ENCODE measurements at places on chromosomes 12 and 14. TPM values are rescaled to one million over a fixed set of nuclear protein-coding genes. Genes with fewer than 3 reads are reported as not detected.

DNA sequence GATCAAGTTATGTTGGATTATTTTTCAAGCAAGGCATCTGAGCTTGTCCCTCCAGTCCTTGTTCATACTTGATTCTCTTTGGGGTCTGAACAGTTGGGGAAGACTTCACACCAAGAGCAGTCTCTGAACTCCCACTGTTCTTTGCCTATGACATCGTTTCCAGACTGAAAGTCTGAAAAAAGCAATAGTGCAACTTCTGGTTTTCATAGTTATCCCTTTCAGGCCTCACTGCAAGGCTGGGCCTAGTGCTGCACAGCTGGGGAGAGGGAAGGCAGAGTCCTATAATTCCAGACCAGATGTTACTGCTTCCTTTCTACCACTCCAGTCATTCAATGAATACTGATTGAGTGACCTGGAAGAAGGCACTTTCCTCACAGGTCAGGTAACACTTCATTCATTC lies 187.1 kb upstream of the CCND2 start:
- H3K27ac ChIP-seq: no peak overlapping the region
- H3K4me3 ChIP-seq: no peak overlapping the region
- H3K27me3 ChIP-seq: no peaks in the 10 kb centered on the region
- H3K4me1 ChIP-seq: no peaks in the 10 kb centered on the region
- H3K36me3 ChIP-seq: no peaks in the 10 kb centered on the region

The FERMT2 gene
- total RNA-seq: 92.5 TPM

The JAG2 gene
- total RNA-seq: 6.5 TPM

- no peaks in the 10 kb centered on the region for H3K27me3 ChIP-seq
- no peak for DNase-seq
- no peak overlapping the region for H3K4me3 ChIP-seq
- peaks cover 4% of the 10 kb centered on the region for H3K4me1 ChIP-seq
- H3K27ac ChIP-seq: no peak overlapping the region
These were observed 57.0 kb downstream of the SMUG1 start for GRCh38 chr12:54131641-54132280.

- no peaks in the 10 kb centered on the region for H3K27me3 ChIP-seq
- H3K27ac ChIP-seq: peak overlapping the region; percentile 54
- H3K4me1 ChIP-seq: peaks cover 1% of the 10 kb centered on the region
These were observed 960 bp upstream of the LRFN5 start for GRCh38 chr14:41605550-41606281.

GRCh38 chr12:27208414-27208750 lies 35.7 kb upstream of the STK38L start:
- no peak overlapping the region for H3K4me3 ChIP-seq
- H3K27me3 ChIP-seq: no peaks in the 10 kb centered on the region
- no peak overlapping the region for H3K27ac ChIP-seq
- no peaks in the 10 kb centered on the region for H3K36me3 ChIP-seq
- H3K4me1 ChIP-seq: no peaks in the 10 kb centered on the region
- no peak for DNase-seq

DNA sequence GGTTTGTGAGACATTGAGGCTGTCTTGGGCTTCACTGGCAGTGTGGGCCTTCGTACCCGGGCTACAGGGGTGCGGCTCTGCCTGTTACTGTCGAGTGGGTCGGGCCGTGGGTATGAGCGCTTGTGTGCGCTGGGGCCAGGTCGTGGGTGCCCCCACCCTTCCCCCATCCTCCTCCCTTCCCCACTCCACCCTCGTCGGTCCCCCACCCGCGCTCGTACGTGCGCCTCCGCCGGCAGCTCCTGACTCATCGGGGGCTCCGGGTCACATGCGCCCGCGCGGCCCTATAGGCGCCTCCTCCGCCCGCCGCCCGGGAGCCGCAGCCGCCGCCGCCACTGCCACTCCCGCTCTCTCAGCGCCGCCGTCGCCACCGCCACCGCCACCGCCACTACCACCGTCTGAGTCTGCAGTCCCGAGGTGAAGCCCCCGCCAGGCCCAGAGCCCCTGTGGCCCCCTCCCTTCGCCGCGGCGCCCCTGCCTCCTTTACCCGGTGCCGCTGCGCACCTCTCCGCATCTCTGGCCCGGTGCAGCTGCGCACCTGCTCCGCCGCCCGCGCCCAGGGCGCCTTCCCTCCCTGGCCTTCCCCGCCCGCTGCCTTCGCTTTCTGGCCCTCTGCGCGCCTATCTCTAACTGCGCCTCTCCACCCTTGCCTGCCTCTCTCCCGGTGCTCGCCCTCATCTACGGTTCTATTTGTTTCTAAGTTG lies at the start of gene ENO2:
Gene ENO2, plus strand, starts transcription at position 335 of the 701 bp plus-strand sequence. CDS start 1,253 bp downstream, outside the sequence.
- no peaks in the 10 kb centered on the region for H3K36me3 ChIP-seq
- peak; percentile 77 for DNase-seq
- H3K27me3 ChIP-seq: no peaks in the 10 kb centered on the region

The IFI27L1 gene
- 31.8 TPM for total RNA-seq

- H3K4me1 ChIP-seq: no peaks in the 10 kb centered on the region
- H3K27me3 ChIP-seq: no peaks in the 10 kb centered on the region
- H3K27ac ChIP-seq: no peak overlapping the region
- DNase-seq: peak; percentile 16
These were observed 32.0 kb downstream of the TSHR start for GRCh38 chr14:80987235-80988032.

GRCh38 chr14:99549684-99550083 lies 54.3 kb downstream of the CCDC85C start:
- DNase-seq: no peak
- no peak overlapping the region for H3K27ac ChIP-seq
- H3K36me3 ChIP-seq: no peaks in the 10 kb centered on the region
- H3K4me3 ChIP-seq: no peak overlapping the region

GRCh38 chr14:103031566-103031911 lies 25.8 kb downstream of the CDC42BPB start:
- H3K36me3 ChIP-seq: no peaks in the 10 kb centered on the region
- H3K27ac ChIP-seq: no peak overlapping the region
- no peak overlapping the region for H3K4me3 ChIP-seq
- no peaks in the 10 kb centered on the region for H3K27me3 ChIP-seq

GRCh38 chr14:105252552-105253328 lies 4.4 kb downstream of the BTBD6 start:
- H3K36me3 ChIP-seq: no peaks in the 10 kb centered on the region
- H3K27me3 ChIP-seq: no peaks in the 10 kb centered on the region
- peaks cover 4% of the 10 kb centered on the region for H3K4me1 ChIP-seq
- DNase-seq: no peak

DNA sequence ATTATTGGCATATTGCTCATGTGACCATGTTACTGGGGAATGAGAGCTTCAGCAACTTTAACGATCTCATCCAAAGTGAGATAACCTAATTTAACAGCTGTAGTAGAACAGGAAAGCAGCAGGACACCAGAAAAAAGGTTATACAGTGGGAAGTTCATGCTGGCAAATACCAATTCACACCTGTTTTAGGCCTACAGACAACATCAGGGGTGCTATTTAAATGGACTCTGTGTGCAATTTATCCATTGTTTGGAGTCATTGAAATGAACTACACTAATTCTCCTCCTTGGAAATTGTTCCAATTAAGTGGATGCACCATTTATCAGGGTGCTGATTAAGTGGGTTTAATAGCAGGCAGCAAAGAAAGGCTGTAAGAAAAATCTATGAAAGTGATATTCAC lies 424.4 kb upstream of the LMO3 start:
- no peak overlapping the region for H3K4me3 ChIP-seq
- H3K27me3 ChIP-seq: no peaks in the 10 kb centered on the region
- DNase-seq: no peak
- no peaks in the 10 kb centered on the region for H3K4me1 ChIP-seq
- H3K36me3 ChIP-seq: no peaks in the 10 kb centered on the region

- H3K36me3 ChIP-seq: no peaks in the 10 kb centered on the region
- H3K4me3 ChIP-seq: no peak overlapping the region
- DNase-seq: no peak
- H3K4me1 ChIP-seq: no peaks in the 10 kb centered on the region
- H3K27ac ChIP-seq: no peak overlapping the region
- H3K27me3 ChIP-seq: no peaks in the 10 kb centered on the region
These were observed 7.3 kb upstream of the BATF start for GRCh38 chr14:75514673-75515628.

DNA sequence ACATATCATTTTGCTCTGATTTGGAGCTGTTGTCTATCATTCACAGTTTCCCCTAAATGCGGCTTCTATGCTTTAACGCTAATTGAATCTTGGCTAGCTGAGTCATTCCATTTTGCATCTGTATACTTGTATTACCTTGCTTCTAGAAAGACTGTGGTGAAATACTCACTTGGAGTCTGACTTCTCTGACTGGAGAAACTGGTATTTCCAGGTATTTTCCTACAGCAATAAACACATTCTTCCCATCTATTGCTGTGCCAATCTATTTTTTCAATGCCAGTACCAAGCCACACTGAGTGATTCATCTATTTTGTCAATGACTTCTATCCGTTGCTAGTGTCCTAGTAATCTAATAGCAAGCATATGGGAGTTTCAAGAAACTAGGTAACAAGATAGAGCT lies 76.0 kb upstream of the ST8SIA1 start:
- no peak overlapping the region for H3K4me3 ChIP-seq
- no peak overlapping the region for H3K27ac ChIP-seq
- DNase-seq: no peak
- peaks cover 4% of the 10 kb centered on the region for H3K4me1 ChIP-seq
- no peaks in the 10 kb centered on the region for H3K27me3 ChIP-seq

- no peak overlapping the region for H3K27ac ChIP-seq
- H3K4me3 ChIP-seq: no peak overlapping the region
- H3K27me3 ChIP-seq: no peaks in the 10 kb centered on the region
- H3K4me1 ChIP-seq: peaks cover 2% of the 10 kb centered on the region
These were observed 10.7 kb downstream of the DHRS2 start for GRCh38 chr14:23646648-23647549.

DNA sequence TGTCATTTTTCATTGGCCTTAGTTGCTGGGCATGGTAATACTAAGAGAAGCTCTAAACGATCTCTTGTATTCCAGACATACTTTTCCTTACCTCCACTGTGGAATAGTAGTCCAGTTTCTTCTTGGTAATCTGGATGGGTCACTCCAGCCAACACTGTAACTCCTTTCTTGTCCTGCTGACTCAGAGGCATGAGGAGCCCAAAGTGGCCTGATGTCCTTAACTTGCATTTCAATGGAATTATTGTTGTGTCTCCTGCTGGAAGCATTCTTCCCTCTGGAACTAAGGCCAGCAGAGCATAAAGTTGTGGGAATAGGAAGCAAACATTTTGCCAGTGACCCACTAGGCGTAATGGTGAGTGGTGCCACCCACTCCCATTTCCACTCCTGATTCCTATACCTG lies 33.1 kb downstream of the DAAM1 start:
- no peaks in the 10 kb centered on the region for H3K27me3 ChIP-seq
- H3K4me1 ChIP-seq: peaks cover 16% of the 10 kb centered on the region
- H3K36me3 ChIP-seq: no peaks in the 10 kb centered on the region
- H3K4me3 ChIP-seq: no peak overlapping the region
- H3K27ac ChIP-seq: no peak overlapping the region
- DNase-seq: no peak

DNA sequence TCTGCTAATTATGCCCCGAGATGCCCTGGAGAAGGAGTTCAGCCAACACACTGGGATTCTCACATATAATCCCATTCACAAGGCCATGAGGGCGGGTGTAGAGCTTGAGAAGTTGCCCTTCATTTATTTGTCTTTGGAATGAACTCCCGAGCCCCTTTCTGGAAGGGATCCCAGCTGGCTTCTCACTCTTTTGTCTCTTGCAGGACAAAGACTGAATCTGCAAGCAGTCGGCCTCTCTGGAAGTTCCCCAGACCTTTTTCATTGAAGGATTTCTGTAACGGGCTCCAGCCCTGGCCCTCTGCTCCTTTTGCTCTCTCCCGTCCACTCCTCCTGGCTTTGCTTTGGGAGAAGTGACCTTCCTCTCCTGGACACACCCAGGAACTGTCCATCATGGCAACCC lies 163.3 kb upstream of the SFSWAP start:
- no peaks in the 10 kb centered on the region for H3K27me3 ChIP-seq
- no peak overlapping the region for H3K27ac ChIP-seq
- H3K36me3 ChIP-seq: no peaks in the 10 kb centered on the region
- no peak for DNase-seq
- no peaks in the 10 kb centered on the region for H3K4me1 ChIP-seq

GRCh38 chr12:19462406-19462805 lies 23.1 kb downstream of the AEBP2 start:
- no peaks in the 10 kb centered on the region for H3K36me3 ChIP-seq
- H3K4me1 ChIP-seq: peaks cover 3% of the 10 kb centered on the region
- no peak for DNase-seq
- H3K27ac ChIP-seq: no peak overlapping the region
- H3K4me3 ChIP-seq: no peak overlapping the region

DNA sequence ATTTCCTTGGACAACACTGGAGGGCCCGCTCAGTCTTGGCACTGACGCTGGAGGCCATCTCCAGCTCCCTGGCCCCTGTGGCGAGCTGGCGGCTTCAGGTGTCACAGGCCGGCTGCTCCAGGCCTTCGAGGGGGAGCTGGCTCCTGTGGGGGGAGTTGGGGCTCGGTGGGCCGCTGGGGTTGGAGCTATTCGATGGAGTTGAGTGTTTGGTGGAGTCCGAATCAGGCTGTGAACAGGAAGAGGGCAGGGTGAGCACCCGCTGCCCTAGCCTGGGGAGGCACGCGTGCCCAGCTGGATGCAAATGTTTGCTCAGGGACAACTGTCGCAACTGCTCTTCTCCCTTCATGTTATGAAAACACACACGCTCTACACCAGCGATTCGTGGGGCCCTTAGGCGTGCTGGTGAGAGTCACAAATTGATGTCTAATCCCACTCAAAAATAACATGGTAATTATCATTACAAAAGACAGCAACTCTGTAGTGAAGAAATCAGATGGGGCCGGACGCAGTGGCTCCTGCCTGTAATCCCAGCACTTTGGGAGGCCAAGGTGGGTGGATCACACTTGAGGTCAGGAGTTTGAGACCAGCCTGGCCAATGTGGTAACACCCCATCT lies 11.3 kb downstream of the AMN start:
- H3K4me1 ChIP-seq: peaks cover 11% of the 10 kb centered on the region
- no peaks in the 10 kb centered on the region for H3K36me3 ChIP-seq
- H3K27ac ChIP-seq: no peak overlapping the region
- DNase-seq: peak; percentile 26
- no peaks in the 10 kb centered on the region for H3K27me3 ChIP-seq

The SLC5A8 gene
- 0.74 TPM for total RNA-seq
